ENCODE measurements at places on chromosomes 12 and 14. TPM values are rescaled to one million over a fixed set of nuclear protein-coding genes. Genes with fewer than 3 reads are reported as not detected.

The PTGER2 gene
- total RNA-seq, result 124 TPM

The THAP2 gene
- 4.0 TPM for total RNA-seq

The P2RX7 gene
- 0.50 TPM for total RNA-seq

The KCNC2 gene
- not detected for total RNA-seq

The SYCP3 gene
- 0.50 TPM for total RNA-seq

The MAPKAPK5 gene
- 60.0 TPM for total RNA-seq

The RNU4-1 gene
- total RNA-seq, result under 0.01 TPM

The OVCH1 gene
- not detected for total RNA-seq
